Osteoblast (primary cell): ENCODE measurements at places on chromosomes 6 and 20. TPM values are rescaled to one million over a fixed set of nuclear protein-coding genes. Genes with fewer than 3 reads are reported as not detected.

DNA sequence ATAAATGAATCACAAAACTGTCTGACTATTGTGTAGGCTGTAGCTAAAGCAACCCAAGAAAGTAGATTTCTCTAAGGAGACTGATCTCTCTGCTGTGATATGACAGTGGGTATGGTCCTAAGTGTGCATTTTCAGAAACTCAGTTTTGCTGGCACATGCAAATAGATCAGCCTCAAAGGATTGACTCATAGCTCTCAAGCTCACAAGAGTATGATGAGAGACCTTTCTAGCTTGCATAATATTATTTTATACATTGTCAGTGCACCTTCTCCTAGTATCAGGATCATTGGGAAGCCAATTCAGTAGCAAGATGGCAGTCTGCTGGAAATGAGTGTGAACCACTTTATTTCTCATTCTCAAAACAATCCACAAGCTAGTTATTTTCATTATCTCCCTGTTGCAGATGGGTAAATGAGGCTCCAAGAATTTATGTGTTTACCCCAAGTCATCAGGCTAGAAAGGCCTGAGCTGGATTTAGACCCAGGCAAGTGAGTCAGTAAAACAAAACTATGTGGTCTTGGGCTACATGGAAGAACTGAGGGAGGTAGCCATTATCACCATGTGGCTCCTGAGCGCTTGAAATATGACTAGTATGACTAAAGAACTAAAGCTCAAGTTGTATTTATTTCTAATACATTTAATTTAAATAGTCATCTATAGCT, 27.9 kb upstream of the PLCB4 start:
- H3K27ac ChIP-seq, result peak overlapping the region; percentile 48
- H3K4me1 ChIP-seq, result peaks cover 11% of the 10 kb centered on the region
- no peaks in the 10 kb centered on the region for H3K36me3 ChIP-seq
- H3K27me3 ChIP-seq, result no peaks in the 10 kb centered on the region
- H3K4me3 ChIP-seq, result no peak overlapping the region

DNA sequence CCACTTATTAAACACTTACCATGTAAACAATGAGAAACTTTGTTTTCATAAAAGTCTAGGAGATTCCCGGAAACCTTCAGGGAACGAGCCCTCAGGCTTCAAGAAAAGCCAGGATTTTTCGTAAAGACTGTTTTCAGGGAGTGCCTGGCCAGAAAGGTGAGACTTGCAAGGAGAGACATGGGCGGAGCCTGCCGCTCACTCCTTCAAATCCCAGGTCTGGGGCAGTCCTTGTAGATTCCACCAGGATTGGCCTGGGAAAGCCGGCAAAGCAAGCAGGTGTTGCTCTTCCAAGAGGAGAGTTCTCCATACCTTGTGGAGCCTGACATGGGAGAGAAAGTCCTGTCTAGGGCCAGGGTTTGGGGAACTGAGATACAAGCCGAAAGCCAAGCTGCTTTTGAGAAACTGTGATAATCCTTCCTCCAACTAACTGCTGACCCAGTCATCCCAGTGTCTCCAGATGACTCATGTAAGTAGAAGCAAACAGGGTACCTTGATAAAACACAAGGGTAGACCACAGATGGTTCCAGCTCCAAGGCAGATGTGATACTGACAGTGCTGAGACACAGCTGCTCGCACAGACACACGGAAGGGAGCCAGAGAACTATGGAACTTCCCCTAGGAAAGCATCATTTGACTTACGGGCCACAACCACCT, 69.4 kb upstream of the NAA20 start:
- H3K27ac ChIP-seq, result no peak overlapping the region
- peaks cover 26% of the 10 kb centered on the region for H3K4me1 ChIP-seq
- H3K4me3 ChIP-seq, result no peak overlapping the region
- DNase-seq, result no peak
- H3K36me3 ChIP-seq, result no peaks in the 10 kb centered on the region

DNA sequence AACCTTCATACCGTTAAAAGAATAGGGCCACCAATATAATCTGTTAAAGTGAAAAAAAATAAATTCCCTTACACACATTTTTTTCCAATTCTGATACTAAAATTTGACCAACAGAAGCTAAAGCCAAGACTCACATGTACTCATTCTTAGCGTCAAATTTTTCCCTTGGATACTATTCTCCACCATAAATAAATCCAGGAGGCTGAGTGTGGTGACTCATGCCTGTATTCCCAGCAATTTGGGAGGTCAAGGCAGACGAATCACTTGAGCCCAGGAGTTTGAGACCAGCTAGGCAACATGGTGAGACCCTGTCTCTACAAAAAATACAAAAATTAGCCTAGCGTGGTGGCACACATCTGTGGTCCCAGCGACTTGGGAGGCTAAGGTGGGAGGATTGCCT, 43.9 kb downstream of the SCML4 start:
- H3K27ac ChIP-seq, result no peak overlapping the region
- H3K4me3 ChIP-seq, result no peak overlapping the region
- H3K4me1 ChIP-seq, result peaks cover 11% of the 10 kb centered on the region

Gene BLTP3A
- total RNA-seq, result 9.7 and 13.0 TPM in 2 replicates

Gene BMP6
- total RNA-seq, result 0.59 and 0.72 TPM in 2 replicates

Gene OGFRL1
- 15.9 and 18.0 TPM in 2 replicates for total RNA-seq

DNA sequence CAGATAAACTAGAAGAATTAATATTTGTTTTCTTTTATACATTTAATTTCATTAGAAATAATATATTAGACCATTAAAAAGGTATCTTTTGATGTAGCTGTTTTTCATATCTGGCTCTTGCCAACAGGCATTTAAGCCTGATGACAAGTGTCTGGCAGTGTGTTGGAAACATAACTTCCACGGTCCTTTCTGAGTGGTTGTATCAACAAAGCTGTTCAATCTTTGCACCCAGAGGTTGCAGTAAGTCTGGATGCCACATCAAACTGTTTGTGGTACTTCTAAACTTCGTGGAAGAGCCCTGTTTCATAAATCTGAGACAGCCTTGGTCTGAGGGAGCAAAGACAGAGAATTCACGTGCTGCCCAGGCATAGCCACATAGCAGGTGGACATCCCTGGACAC, 197.4 kb downstream of the TRDN start:
- H3K36me3 ChIP-seq, result no peaks in the 10 kb centered on the region
- H3K4me3 ChIP-seq, result no peak overlapping the region
- no peaks in the 10 kb centered on the region for H3K27me3 ChIP-seq
- no peak overlapping the region for H3K27ac ChIP-seq
- no peaks in the 10 kb centered on the region for H3K4me1 ChIP-seq

- H3K4me1 ChIP-seq, result peaks cover 18% of the 10 kb centered on the region
- H3K27me3 ChIP-seq, result no peaks in the 10 kb centered on the region
- peak overlapping the region; percentile 31 for H3K27ac ChIP-seq
- H3K36me3 ChIP-seq, result no peaks in the 10 kb centered on the region
These were observed 145.5 kb upstream of the RNF24 start for GRCh38 chr20:4160761-4161305.

DNA sequence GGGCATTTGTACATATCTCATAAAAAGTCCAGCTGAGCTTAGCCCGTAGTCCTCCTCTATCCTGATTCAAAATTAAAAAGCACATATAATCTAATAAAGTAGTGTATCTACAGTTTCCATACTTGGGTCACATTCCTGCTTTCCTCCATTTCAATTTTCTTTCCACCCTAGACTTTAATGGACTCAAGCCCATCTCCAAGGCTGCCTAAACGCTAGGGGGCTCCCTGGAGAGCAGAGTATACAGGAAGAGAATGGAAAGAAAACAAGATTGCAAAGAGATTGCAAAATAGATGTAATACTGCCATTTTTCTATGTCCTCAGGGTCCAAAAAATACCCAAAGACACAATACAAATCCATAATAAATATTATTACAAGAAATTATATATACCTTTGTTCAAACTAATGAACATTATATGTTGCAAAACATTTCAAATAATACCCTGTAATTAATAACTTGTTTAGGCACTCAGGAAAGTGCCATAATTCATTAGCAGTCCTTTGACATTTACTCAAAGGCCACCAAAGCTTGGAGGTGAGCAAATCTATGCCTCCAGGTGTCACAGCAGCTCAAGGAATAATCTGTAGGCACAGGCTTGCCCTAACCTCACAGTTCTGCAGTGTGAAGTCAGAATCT, 2.4 kb upstream of the MCM3 start:
- no peak overlapping the region for H3K4me3 ChIP-seq
- DNase-seq, result peak; percentile 79
- no peaks in the 10 kb centered on the region for H3K27me3 ChIP-seq
- H3K4me1 ChIP-seq, result peaks cover 12% of the 10 kb centered on the region
- H3K27ac ChIP-seq, result no peak overlapping the region

Gene OPRM1
- total RNA-seq, result not detected in 2 replicates
